ENCODE measurements at places on chromosomes 11 and 22.

DNA sequence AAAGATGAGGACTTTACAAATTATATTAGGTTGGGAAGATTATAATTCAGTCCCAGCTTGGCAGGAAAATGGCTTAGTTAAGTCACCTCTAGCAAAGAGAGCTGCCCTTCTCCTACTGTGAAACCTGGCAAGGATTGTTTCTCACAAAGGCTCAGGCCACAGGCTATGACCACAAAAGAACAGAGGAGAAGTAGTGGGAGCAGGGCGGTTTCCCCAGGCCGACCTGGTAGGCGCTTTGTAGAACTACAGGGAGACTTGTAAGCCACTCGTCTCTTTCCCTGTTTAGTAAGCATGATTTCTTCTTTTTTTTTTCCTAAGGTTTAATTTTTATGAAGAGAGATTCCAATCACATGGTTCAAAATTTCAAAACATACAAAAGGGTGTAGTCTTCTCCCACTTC lies 4.6 kb downstream of the SNAP29 start:
- no peak for DNase-seq

DNA sequence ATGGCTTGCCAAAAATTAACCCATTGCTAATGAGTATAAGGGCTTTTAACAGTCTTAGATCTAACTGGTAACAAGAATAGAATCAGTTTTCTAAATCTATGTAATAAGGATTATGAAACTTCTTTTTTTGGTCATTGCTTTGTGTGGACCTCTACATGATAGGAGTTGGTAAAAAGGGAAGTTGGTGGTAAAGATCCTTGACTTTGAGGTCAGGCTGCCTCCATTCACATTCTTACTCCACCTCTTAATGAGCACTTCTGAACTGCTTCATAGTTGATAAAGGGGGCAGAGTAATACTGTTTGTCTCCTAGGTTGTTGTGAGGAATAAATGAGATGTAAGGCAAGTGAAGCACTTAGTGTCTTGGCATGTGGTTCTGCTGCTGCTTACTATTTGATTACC lies 10.6 kb downstream of the EIF3M start:
- no peak for DNase-seq

GRCh38 chr11:83441171-83441570 lies 155.0 kb upstream of the CCDC90B start:
- DNase-seq = no peak

GRCh38 chr11:125435461-125436238 lies 60.4 kb downstream of the FEZ1 start:
- DNase-seq = no peak

DNA sequence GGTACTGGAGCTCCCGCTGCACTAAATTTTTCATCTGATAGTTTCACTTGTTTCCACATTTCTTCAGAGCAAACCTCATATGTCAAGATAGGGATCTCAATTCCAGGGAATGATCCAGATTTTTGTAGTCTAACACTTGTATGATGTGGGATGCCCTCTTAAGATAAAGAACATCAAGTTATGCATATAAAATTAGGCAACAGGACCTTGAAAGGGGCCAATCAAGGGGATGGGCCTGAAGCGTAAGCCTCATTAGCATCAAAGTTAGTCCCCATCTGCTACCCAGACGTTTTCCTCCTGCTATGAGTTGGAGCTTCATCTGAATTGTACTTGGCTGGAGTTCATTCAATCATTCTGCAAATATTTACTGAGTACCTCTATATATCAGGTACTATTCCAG lies 17.5 kb downstream of the PDGFD start:
- no peak for DNase-seq

GRCh38 chr11:94941131-94941530 lies 32.2 kb downstream of the CWC15 start:
- DNase-seq = no peak

DNA sequence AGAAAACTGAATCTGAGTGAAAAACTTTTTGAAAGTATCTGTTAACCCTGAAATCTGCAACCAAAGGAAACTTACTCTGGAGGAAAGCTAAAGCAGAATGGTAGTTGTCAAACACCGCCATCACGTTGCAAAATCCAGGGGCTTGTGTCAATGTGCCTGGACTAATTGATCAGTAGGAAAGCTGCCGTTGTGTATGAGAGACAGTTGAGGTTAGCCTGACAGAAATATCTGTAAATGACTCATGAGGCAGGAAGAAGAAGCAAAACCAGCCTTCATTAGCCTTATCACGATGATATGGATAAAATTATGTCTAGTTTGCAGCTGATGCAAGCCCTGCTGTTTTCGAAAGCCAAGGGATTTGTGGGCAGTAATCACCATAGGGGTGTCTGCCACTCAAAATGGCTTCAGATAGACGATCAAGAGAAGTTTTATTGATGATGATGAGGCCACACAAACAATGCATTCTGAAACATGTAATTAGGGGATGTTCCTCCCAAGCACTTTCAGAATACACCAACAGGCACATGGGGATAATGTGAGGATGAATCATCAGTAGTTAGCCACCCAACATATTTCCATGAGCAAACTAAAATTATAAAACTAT lies 8.9 kb downstream of the SCGB1A1 start:
- no peak for DNase-seq

DNA sequence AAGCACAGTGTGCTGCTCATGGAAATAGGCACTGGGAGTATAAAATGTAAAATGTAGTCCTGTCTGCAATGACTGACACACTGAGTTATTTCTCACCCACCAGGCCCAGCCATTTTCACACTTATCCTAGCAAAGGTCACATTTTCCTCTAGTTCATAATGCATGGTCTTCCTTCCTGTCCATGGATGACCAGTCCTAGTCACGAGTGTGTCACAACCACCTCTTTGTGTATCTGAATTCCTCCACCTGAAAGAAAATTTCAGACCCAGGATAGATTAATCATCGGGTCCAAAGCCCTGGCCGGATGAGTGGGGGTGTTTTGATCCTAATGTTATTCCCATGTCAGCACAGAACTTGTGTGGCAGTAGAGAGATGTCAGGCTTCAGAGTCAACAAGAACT lies at the start of gene MRGPRX4:
Gene MRGPRX4, plus strand, starts transcription at position 172 of the 400 bp plus-strand sequence. CDS start 420 bp downstream, outside the sequence.
- no peak for DNase-seq

GRCh38 chr11:18723991-18724390 lies 2.0 kb downstream of the IGSF22 start:
- DNase-seq = no peak

- no peak for DNase-seq
These were observed 452.4 kb upstream of the B3GAT1 start for GRCh38 chr11:134864233-134864967.

DNA sequence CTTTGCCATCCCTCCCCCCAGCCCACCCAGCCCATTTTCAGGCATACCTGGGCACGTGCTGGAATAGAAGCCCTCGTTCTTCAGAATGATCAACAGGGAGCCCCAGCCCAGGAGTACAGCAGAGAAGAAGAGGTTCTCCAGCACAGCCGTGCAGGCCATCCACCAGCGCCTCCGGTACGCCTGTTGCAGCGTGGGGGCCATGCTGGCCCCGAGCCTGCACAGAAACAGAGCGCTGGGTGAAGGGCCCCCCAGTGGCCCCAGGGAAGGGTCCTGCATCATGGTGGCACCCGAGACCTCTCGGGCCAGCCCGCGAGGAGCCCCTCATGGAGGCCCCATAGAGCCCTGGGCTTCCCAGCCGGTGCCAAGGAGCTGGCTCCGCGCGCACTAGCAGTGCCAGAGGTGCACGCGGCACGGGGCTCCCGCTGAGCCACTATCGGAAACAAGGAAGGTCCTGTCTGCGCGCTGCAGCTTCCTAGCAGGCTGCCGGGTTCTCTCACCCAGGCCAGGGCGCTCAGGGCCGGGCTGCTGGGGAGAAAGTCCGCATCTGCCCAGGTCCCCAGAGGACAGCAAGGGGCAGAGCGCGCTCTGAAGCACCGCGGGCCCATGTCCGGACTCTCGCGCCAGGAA lies 1.5 kb downstream of the SLC43A1 start:
- DNase-seq = no peak

GRCh38 chr22:42648368-42649245 lies 585 bp downstream of the CYB5R3 start:
- no peak for DNase-seq

DNA sequence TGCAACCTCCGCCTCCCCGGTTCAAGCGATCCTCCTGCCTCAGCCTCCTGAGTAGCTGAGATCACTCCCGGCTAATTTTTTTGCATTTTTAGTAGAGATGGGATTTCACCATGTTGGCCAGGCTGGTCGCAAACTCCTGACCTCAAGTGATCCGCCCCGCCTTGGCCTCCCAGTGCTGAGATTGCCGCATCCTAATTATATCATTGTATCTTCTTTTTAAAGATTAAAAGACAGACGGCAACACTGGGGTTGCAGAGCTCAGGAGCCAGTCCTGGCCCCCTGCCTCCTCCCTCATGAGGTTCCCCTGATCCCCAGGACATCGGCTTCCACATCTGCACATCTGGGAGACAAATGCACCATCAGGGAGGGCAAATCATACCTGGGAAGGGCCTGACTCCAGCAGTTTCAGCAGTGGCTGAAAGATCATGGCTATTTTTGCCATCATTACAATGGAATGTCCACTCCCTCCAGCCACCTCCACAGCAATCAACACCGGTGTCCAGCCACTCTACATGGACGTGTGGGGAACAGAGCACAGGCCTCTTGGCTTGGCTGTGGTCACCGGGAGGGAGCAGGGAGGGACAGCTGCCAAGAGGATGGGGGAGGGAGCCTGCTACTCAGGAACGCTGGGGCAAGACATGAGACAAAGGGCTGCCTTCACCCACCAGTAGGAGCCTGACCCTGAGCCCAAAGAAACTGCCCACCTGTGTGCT lies 9.2 kb upstream of the CELSR1 start:
- no peak for DNase-seq

DNA sequence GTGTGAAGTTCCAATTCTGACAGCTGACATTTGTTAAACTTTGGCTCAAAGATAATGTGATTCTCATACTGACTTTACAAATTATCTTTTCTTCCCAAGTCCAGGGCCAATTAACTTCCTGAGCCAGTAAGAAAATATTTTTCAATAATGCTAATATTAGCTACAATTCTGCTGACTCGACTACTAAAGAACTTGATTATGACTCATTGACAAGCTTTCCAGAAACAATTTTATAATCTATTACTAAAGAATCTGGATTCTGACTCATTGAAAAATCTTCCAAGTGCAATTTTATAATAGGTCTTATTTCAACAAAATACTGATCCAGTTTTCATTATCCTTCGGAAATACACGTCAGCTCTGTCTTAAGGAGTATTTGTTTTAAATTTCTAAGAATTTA lies 12.9 kb upstream of the XKR3 start:
- no peak for DNase-seq

- DNase-seq = no peak
These were observed 108.8 kb upstream of the CADM1 start for GRCh38 chr11:115613004-115613403.

- no peak for DNase-seq
These were observed 80.6 kb upstream of the E2F8 start for GRCh38 chr11:19321351-19321750.

DNA sequence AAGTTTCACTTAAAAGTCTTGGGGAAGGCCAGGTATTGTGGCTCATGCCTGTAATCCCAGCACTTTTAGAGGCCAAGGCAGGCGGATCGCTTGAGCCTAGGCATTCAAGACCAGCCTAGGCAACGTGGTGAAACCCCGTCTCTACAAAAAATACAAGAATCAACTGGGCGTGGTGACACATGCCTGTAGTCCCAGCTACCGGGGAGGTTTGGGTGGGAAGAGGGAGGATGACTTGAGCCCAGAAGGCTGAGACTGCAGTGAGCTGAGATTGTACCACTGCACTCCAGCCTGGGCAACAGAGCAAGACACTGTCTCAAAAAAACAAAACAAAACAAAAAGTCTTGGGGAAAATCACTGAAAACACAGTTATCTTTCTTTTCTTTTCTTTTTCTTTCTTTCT lies 15.4 kb upstream of the XBP1 start:
- no peak for DNase-seq

DNA sequence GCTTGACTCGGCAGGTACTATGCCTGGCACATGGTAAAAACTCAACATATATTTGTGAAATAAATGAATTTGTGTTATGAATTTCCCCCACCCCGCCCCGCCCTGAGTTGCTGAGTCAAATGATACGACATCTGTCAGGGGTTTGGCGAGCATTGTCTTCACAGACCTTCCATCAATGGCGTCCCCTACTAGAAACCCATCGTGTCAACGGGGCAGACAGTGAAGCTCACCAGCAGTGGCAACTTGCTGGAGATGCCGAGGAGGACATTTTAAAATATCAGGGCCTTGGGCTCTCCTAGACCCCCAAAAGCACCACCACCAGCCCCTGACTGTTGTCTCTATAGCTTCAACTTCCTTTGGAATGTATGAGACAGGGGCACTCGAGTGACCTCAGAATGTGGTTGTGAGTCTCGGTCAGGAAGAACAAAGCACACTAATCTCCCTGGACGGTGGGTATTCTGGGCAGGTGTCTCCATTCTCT lies 761 bp upstream of the NXF1 start:
- DNase-seq = no peak

GRCh38 chr22:42284643-42285181 lies 14.3 kb upstream of the TCF20 start:
- DNase-seq = no peak

GRCh38 chr11:106249617-106250239 lies 172.3 kb downstream of the AASDHPPT start:
- no peak for DNase-seq

DNA sequence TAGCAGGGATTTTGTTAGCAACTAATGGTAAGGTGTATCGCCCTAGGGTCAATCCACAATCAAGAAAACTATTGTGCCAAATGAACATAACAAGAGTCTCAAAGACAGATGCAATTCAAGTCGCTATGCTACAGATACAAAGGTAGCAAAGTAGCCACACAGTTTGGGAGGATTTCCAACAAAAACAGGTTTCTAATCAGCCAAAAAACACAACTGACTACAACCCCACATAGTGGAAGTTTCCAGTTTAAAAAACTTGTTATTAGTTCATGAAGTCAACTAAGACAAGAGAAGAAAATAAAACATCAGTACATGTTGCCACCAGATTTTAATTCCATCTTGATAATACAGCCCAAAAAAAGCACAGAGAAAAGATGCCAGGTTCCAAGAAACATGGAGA lies 38.0 kb downstream of the MYH9 start:
- DNase-seq = no peak

DNA sequence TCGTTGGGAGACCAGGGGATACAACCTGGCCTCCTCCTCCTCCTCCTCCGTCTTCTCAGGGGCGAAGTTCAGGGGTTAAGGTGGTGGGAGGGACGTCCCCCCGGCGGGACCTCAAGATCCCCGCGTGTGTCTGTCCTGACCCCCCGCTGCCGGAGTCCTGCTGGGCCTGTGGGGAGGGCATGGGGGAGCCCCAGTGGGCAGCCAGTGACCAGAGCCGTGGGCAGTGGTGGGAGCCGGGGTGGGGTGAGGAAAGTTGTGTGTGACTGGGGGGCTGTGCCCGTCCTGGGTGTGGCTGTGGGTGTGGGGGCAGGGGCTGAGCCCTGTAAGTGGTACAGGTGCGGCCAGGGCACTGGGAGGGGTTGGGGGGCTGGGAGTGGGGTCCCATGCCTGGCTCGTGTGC lies 10.1 kb downstream of the TSPAN4 start:
- no peak for DNase-seq

- DNase-seq = no peak
These were observed 104.3 kb upstream of the SYT13 start for GRCh38 chr11:45390407-45390806.

- no peak for DNase-seq
These were observed 16.6 kb downstream of the GALNT18 start for GRCh38 chr11:11605181-11605580.
